ENCODE measurements at places on chromosomes 2 and 18. TPM values are rescaled to one million over a fixed set of nuclear protein-coding genes. Genes with fewer than 3 reads are reported as not detected.

SERPINB8 gene
- 6.6 TPM for total RNA-seq

NEB gene
- total RNA-seq, result 0.94 TPM

EML6 gene
- total RNA-seq, result 0.75 TPM

ASB18 gene
- not detected for total RNA-seq

CAVIN2 gene
- 18.4 TPM for total RNA-seq

HOXD8 gene
- total RNA-seq, result 0.23 TPM

ADD2 gene
- 0.35 TPM for total RNA-seq

DRC1 gene
- not detected for total RNA-seq

RGPD3 gene
- under 0.01 TPM for total RNA-seq

CEP192 gene
- 23.2 TPM for total RNA-seq

CXCR1 gene
- total RNA-seq, result not detected

COL5A2 gene
- total RNA-seq, result 220 TPM

MC2R gene
- not detected for total RNA-seq

TANC1 gene
- total RNA-seq, result 61.2 TPM

FAM168B gene
- 87.3 TPM for total RNA-seq

AMER3 gene
- not detected for total RNA-seq
